Stimulated activated naive CD4-positive, alpha-beta T cell treated with Interleukin-2 at 50 U/mL for 16 hours (primary cell): ENCODE measurements at places on chromosomes 12 and 14.

GRCh38 chr14:88598097-88598675 is 35.3 kb downstream of the ZC3H14 start:
- DNase-seq = no peak

GRCh38 chr12:13749389-13749788 is 232.0 kb downstream of the GRIN2B start:
- DNase-seq = no peak

- no peak for DNase-seq
These were observed 1.3 kb downstream of the MARS1 start for GRCh38 chr12:57489157-57489641.

DNA sequence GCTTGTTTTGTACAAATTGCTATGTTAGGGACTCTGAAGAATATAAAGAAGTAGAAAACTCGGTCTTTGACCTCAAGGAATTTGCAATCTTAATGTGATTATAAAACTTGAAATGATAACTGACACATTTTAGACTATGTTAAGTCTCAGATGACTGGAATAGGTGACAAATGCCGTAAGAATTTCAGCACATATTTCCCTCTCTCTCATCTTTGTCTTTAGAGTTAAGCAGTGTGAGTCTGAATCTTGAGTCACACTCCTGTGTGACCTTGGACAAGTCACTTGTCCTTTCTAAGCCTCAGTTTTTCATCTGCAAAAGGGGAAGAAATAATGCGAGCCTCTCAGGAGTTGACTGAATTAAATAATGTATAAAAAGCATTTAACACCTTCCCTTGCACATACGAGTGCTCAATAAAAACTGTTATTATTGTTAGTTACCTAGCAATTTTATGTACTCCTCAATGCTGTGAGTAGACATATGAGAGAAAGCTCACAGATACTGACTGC is 103.7 kb downstream of the DYRK2 start:
- no peak for DNase-seq

GRCh38 chr14:95192311-95192710 is 35.0 kb upstream of the DICER1 start:
- DNase-seq = no peak

GRCh38 chr14:64556526-64556925 is 6.8 kb downstream of the PPP1R36 start:
- no peak for DNase-seq

DNA sequence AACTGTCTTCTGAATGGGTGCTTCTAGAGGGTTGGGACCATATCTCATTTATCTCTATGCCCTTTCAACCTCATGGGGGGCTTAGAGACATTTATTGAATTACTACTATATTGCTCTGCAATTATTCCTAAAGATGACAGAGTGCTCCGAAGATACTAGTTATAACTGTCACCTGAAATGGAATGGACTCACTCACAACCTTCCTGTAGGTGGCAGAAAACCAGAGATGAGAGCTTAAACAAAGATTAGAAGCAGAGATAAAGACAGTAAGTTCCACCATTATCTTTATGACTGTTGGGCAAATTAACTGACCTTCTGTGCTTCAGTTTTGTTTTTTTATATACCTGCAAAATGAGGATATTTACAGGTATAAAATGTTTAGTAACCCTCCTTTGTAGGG is 31.5 kb upstream of the GTF2A1 start:
- no peak for DNase-seq

DNA sequence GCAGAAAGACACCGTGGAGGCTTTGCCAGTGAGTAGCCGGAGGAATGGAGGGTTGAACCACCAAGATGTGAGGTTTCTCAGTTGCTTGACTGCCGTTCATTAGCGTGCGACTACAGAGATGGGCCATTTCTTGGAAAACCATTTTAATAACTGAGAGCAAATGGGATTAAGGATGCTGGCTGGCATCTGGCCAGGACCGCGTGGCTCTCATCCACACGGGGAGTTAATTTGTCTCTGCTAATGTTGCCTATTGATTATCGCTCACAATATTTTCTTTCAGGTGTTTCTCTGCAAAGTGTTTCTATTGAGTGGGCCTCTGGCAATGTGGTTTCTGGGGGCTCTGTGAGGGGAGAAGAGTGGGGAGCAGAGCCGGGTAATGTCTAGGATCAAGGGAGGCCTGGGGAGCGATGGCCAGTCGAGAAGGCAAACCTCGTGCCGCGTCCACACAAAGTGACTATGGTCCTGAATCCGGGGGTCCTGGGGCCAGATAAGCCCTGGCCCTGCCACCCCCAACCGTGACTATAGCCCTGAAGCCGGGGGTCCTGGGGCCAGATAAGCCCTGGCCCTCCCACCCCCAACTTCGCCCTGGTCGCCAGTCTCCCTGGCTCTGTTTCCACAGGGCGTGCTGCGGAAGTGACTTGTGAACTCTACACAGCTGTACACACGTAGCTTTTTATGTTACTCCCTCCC is 110.6 kb downstream of the PRMT8 start:
- no peak for DNase-seq

- DNase-seq = no peak
These were observed 19.8 kb downstream of the OR5AU1 start for GRCh38 chr14:21136024-21136423.

DNA sequence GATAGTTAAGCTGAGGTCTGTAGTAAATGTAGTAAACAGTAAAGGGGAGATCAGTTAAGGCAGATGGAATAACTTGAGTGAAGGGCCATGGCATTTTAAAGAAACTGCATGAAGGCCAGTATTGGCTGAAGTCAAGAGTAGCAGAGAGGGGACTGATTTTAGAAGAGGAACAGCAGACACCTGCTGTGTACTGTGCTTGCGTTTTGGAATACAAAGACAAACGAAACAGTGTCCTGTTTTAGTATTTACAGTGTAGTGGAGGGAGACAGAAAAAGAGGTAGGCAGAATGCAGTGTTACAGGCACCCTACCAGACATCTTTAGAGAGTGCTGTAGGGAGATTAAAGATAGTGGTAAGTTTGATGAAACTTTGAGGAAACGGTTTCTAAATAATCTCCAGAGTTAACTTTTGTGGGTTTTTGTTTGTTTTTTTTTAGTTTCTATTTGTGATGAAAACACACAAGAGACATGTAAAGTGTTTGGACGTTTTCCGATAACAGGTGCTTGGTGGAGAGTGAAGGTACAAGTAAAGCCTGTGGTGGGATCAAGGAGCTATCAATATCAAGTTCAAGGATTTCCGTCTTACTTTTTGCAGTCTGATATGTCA is 2.1 kb downstream of the HELB start:
- no peak for DNase-seq

- DNase-seq = no peak
These were observed 6.0 kb upstream of the ATP23 start for GRCh38 chr12:57935331-57935730.

DNA sequence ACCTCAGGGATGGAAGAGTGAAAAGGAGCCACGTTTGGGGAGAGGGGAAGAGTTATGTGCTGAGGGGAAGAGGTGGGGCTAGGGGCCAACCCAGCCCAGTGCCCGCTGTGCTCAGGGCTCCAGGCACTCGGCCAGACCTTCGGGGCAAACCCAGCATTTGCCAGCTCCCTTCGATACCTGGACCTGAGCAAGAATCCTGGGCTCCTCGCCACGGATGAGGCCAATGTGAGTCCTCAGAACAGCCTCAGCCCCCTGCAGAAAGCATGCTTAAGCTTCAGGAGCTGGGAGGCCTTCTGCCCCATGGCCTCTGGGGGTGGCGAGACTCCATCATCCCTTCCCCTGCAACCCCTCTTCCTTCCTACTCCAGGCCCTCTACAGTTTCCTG is 5.0 kb downstream of the CARMIL3 start:
- DNase-seq = no peak

DNA sequence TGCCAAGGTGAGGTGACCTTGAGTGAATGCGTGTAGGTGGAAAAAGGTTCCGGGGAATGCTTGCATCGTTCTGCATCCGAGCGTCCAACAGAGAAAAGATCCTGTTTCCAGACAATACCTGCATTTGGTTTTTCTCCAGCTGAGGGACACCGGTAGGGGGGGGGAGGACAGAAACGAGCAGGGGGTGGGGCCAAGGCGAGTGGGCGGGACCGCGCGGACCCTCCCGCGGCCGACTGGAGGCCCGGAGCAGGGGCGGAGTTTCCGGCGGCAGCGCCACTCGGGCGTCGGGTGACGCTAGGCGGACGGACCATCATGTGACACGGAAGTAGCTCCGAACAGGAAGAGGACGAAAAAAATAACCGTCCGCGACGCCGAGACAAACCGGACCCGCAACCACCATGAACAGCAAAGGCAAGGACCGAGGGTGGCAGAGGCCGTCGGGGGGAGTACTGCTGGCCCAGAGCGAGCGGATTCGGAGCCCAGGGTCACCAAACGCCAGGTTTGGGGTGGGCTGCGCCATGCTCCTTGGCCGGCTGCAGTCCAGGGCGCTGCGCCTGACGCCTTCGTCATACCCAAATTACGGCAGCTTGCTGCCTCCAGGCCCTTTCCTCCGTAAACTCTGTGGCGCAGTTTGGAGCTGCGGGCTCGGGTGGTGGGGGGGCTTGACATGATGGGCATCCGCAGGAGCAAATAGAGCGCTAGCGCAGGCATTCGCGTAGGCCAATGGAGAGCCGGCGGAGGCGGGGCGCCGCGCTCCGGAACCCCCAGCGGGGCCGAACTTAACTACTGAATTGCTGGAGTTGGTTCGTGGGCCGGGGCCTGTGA is at the start of gene DAZAP2:
Gene DAZAP2, plus strand, starts transcription at position 317 of the 825 bp plus-strand sequence. Its CDS starts 82 bp downstream, at position 399.
- peak; percentile 94 for DNase-seq

DNA sequence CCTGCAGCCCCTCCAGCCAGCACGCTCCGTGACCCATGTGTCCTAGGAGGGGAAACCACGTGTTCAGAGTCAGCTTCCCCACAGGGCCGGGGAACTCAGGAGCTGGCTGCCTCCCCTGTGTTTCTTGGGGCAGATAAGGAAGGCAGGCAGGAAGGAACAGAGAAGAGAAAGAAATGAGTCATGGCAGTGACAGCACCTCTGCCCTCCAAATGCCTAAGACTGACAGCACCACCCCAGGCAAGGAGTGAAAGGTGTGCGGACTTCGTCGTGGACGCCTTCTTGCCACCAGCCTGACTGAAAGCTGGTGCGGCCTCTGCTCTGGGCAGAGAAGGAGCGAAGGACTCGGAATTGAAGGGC is 167.0 kb upstream of the FKBP4 start:
- DNase-seq = no peak

GRCh38 chr12:32467959-32468863 is 68.9 kb downstream of the FGD4 start:
- DNase-seq = no peak

DNA sequence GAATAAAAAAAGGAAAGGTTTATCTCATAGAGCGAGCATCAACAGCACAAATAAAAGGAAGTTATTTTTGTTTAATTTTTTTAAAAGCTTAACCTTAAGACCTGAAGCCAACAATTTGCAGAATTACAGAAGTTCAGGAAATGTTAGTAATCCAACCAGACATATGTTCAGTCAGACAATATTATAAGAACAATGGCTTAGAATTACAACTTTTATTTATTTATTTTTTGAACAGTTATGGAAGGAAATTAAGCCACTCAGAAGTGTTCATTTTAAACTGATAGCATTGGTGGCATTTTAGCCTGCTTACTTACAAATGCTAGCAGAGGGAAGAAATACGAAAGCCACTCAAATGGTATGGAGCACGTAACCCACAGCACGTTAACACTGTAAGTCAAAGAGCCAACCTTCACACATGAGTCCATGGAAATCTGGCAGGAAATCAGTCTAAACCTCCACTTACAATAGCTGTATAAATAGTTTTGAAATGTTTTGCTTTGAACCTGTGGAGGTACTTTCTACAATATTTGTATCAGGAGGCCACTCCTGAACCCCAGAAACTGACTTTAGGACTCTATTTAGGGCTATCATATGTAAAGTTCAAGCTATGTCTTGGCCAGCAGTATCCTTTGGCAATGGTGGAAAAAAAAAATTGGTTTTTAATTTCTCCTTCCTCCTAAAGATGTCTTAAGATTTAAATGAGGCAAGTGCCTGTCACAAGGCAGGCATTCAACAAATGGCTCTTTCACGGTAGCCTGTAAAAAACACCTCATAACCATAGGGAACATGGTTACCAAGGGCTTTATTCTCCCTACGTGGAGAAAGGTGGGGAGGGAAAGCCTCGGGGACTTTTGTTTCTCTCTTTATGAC is 102.3 kb downstream of the ITPR2 start:
- DNase-seq = no peak

DNA sequence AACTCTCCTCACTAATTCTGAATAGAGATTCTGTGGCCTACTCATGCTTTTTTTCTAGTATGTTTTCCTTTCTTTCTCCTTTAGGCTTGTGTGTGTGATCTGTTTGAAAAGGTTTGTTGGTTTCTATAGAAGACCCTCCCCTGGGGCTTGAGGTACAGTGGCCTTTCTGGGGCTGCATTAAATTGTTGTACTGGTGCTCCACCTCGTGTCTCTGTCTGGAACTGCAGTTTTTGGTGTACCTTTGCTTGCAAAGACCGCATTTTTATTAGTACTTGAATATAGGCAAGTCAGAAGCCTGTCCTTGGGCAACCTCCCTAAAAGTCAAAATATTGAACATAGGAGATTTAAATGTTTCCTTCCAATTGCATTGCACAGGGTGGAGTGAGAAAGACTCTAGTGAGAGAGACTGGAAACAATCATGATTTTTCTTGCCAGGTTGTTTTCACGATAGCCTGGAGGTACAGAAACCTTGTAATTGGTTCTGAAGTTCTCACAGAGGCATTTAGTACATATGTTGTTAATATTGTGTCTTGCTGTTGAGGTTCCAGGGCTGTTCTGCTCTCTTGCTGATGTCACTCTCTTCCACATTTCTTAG is 39.0 kb downstream of the SLCO1B1 start:
- DNase-seq = peak; percentile 1

DNA sequence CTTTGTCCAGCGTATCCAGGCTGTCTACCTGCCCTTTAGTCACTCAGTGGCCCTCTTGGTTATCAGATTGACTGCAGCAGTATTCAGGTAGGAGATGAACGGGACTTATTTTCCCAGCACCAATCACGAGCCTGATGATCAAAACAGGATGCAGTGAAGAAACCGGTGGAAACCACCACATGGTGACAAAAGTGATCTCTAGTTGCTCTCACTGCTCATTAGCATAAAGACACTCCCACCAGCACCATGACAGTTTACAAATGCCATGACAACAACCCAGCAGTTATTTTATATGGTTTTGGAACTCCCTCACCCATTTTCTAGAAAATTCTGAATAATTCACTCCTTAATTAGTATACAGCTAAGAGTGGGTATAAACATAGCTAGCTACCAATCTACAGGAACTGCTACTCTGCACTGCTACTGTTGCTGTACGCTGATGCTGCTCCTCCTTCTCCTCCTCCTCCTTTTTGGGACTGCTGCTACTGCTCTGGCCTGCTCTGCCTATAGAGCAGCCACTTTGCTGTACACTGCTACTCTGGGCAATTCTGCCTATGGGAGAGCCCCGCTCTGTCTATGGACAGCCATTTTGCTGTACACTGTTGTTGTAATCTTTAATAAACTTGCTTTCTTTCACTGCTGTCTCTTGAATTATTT is 142.5 kb upstream of the SSTR1 start:
- peak; percentile 32 for DNase-seq

- no peak for DNase-seq
These were observed 4.5 kb upstream of the NXPH4 start for GRCh38 chr12:57211791-57212700.

DNA sequence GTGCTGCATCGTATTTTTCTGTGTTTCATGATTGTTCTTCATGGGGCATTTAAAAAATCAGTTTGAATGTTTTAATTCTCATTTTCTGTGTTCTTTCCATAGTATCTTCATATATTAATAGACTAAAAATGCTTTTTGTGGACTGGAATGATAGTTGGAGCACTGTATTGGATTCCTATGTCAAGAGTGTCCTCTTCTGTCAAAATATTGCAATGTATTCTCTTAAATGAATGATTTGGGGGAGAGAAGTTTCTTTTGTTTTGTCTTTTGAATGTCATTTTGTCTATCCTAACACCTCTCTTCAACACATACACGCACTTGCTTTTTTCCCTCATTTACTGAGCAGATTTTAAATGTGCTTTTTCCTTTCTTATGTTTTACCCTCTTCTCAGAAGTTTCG is 4.7 kb upstream of the EIF2S3B start:
- no peak for DNase-seq
